ENCODE measurements at places on chromosomes 16 and 17.
A peak's percentile ranks its signal among the peaks of the same experiment; 100 is the strongest.

DNA sequence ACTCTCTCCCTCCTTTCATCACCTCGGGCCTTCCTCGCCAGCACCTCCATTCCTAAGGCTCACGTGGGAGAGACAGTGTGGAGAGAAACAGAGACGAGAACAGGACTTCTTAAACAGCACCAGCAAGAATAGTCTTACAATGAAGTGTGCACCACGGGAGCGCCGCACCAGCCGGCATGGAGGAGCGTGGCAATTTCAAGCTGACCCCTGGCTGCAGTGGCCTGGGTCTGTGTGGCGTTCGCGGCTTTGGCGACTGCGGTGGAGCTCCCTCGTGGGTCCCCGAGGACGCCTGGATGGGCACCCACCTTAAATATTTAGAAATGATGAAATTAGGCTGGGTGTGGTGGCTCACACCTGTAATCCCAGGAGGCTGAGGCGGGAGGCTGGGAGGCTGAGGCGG is 20.5 kb upstream of the MED9 start:
- no peak for DNase-seq

- DNase-seq: no peak
These were observed 83.8 kb upstream of the HNF1B start for GRCh38 chr17:37828651-37829124.

GRCh38 chr17:16363749-16364536 is 10.7 kb upstream of the CENPV start:
- DNase-seq: peak; percentile 64

GRCh38 chr16:20833086-20833485 is 26.8 kb downstream of the REXO5 start:
- DNase-seq: no peak

- DNase-seq: no peak
These were observed 7.0 kb downstream of the PLXDC1 start for GRCh38 chr17:39144416-39144840.

DNA sequence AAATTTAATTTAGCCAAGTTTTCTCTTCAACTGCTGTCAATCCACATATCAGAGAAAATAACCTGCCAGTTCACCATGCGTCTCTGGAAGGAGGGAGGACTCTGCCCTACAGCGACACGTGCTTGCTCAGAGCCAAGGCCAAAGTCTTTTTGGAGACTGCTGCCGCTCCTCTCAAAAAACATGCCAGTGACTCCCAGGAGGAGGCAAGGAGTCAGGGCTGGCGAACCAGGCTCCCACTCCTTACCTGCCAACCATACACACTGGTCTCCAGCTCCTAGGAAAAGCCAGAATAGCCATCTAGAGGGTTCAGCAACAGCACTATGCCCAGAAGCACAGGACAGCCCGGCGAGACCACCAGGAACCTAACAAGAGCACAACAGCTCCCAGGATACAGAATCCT is 73.0 kb downstream of the ANKRD11 start:
- DNase-seq: no peak

DNA sequence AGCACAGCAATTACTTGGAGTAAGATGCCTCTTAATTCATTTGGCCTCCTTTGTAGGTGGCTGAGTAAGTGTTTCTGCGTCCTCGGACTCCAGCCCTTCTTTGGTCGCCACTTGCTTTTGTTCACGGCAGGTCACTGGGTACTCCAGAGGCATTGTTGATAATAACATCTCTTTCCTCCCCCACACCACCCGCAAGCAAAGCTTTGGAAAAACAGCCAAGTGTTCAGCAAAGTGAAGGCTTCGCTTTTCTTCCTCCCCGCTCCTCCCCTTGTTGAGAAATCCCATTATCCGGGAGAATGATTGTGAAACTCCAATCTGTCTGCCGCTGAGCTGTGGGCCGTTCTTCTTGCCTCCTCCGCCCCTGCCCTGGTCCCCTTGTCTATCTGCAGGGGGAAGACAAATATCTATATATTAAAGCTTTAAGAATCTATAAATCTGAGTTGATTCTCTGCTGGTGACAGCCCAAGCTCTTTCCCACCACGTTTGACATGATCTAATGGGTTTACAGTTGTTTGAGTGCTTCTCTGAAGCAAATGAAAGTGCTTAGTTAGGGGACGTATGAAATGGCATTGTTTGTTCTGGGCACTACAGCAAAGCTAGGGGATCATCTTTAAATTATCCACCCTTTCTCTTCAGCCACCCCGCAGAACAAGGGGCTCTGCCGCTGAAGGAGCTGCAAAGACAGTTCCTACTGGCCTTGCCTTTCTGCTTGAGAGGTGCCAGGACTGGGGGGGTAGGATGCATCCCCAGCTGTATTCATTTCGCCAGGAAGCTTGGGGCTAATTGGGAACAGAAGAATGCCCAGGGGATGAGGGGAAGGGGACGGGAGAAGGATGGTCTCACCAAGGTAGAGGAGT is 167.1 kb downstream of the CCDC182 start:
- DNase-seq: no peak

- no peak for DNase-seq
These were observed 33.5 kb downstream of the IRX3 start for GRCh38 chr16:54253118-54253517.

DNA sequence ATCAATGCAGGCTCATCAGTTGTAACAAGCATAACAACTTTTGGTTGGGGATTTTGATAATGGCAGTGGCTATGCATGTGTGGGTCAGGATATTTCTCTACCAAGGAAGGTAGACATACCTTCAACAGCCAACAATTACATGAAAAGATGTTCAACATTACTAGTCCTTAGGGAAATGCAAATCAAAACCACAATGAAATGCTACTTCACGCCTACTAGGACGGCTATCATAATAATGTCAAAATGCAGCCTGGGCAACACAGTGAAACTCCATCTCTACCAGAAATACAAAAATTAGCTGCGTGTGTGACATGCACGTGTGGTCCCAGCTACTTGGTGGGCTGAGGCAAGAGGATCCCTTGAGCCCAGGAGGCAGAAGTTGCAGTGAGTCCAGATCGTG is 7.3 kb upstream of the SLC5A10 start:
- DNase-seq: no peak

Data from stimulated activated CD4-positive, alpha-beta T cell treated with anti-CD3 and anti-CD28 coated beads, TNF-alpha, amount 100 ng/mL, for 4 hours (primary cell).